ENCODE measurements at places on chromosomes 2 and 18.

- DNase-seq, result no peak
Observed at GRCh38 chr18:12497296-12497695, 89.6 kb downstream of the PRELID3A start.

GRCh38 chr2:220033546-220033945 lies 406.1 kb downstream of the SLC4A3 start:
- DNase-seq, result no peak

DNA sequence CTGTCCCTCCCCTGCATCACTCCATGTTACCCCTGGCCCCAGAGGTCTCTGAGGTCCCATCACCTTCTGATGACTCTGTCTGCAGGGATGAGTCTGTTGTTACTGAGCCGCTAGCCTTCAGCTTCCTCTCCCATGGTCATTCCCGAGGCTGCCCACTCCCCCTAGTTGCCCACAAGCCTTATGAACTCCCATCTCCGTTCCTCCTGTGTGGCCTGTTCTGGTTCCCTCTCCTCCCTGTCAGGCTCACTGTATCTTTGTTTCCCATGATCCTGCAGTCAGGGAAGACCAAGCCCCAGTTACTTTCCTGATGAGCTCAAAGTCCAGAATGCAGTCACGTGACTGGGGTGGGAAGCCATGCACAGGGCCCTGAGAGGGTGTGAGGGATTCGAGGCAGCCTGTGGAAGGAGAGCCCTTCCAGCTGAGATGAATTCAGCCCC lies 39.5 kb downstream of the INPP4A start:
- DNase-seq, result no peak

DNA sequence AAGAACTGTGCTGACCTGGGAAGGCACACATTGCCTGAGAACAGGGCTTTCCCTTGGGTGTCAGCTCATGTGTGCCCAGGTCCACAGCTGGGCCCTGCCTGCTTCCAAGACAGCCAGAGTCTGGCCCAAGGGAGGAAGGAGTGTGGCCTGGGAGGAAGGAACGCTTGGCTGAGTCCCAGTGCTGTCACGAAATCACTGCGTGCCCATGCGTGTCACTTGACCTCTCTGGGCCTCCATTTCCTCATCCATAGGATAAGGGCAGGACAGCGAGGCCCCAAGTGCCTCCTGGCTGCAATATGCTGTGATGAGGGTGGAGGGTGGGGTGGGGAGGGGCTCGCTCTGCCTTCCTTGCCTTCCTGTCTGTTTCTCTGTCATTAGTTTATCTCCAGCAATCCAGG lies 642 bp upstream of the KCNK3 start:
- no peak for DNase-seq

GRCh38 chr18:9870431-9871008 lies 15.3 kb upstream of the TXNDC2 start:
- DNase-seq, result no peak

GRCh38 chr2:95014126-95014708 lies 11.3 kb upstream of the MAL start:
- no peak for DNase-seq

- no peak for DNase-seq
Observed at GRCh38 chr2:175516555-175516954, 335.0 kb upstream of the ATP5MC3 start.

GRCh38 chr2:37773371-37774130 lies 102.1 kb upstream of the CDC42EP3 start:
- no peak for DNase-seq

GRCh38 chr2:223100061-223100511 lies 48.1 kb downstream of the KCNE4 start:
- DNase-seq, result no peak

DNA sequence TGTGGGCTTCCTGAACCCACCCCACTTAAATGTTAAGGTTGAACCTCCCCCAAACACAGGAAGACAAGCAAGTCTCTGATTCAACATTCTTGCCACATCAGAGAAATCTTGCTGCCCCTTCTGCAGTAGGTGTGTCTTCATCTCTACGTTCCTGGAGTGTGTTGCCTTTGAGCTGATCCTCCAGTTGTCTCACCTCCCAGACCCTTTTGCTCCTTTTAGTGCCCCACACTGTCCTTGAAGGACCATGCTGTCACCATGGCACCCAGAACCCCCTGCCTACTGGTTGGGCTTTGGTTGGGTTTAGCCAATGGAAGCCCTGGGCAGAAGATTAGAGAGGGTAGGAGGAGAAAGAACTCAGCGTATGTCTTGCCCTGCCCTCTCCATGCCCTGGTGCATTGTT lies 10.7 kb downstream of the CAB39 start:
- DNase-seq, result no peak

GRCh38 chr2:216858312-216858711 lies 1.6 kb downstream of the TNP1 start:
- DNase-seq, result no peak

- no peak for DNase-seq
Observed at GRCh38 chr18:59079264-59079663, 60.4 kb upstream of the SEC11C start.

DNA sequence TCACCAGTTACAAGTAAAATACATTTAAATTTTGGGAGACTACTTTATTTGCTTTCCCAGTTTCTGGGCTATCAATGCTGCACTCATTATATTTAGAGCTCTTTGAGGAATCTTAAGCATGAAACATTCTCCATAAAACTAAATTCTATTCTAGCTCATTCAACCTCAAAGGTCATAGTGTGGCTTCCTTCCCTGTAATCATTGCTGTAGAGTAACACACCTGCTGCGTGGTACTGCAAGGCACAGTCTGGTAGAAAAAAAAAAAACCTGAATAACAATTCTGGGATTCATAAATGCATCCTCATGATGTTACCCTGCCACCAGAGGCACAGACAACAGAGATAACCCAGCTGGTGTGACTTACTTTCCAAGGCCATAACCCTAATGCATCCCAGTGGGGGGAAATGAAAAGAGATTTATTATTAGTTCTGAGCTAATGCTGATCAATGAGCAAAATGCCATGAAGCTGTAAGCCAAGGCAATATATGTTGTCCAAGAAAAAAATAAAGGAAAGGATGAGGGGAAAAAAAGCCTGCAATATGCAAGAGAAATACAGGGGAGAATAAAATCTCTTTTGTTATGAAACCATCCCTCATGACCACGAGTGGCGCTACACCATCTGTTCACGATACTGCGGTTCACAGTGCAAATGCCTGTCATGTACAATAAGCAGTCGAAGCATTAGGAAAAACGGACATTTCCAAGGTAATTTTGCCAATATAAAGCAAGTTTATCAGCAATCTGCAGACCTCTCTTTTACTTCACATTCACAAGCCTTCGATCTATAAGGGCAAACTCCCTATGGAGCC lies 1481.6 kb upstream of the PIK3C3 start:
- DNase-seq, result no peak

DNA sequence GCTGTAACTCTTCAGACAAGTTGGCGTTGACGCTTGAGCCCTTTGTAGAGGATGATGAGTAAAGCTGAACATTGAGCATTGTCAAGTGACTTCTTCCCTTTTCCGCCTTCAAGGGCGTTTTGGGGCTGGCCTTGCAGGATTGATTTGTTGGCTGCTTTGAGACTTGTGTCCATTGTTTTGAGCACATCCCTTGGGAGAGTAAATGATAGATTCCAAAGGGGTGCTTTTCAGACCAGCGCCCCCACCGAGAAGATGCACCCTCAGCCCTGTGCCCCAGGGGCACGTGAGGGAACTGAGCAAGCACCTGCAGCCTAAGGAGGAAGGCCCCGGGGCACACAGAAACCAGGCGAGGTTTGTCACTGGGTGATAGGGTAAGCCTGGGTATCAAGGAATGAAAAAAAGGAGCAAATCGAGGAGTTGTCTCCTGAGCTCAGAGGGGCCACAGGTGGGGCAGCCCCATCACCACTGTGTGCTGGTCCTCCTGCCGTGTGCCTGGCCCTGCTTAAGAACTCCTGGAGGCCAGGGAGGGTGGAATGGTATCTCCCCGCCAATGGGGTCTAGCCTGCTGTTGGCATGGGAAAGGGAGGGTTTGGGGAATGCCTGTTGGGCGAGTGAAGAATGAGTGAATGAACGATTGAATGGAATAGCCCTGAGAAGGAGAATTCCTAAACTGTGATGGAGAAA lies 64.0 kb downstream of the RAB31 start:
- DNase-seq, result no peak

DNA sequence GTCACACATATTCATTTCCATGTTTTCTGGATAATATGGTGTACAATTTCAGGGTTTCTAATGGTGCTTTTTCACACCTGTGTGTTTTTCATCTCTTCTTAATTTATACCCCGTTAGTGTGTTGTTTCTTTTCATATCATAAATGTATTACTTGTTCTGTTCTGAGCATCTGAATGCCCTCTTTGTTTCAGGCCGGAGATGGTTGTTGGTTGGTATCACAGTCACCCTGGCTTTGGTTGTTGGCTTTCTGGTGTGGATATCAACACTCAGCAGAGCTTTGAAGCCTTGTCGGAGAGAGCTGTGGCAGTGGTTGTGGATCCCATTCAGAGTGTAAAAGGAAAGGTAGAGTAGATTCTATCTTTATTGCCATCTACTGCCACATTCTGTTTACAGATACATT lies 45.1 kb upstream of the TBR1 start:
- no peak for DNase-seq

DNA sequence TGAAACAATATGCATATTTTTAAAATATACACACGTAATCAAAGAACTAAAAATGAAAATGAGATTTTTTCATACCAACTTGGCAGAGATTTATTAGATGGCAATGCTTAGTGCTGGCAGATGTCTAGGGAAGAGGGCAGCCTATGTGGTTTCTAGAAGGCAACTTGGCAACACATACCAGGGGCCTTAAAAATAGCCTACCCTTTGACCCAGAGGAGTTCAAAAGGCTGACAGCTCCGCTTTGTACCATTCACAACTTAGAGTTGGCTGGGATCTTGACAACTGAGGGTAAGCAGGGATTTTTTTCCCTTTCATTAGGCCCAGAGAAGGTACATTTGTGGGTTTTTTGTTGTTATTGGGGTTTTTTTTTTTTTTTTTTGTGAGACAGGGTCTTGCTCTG lies 26.4 kb upstream of the GPR55 start:
- no peak for DNase-seq

DNA sequence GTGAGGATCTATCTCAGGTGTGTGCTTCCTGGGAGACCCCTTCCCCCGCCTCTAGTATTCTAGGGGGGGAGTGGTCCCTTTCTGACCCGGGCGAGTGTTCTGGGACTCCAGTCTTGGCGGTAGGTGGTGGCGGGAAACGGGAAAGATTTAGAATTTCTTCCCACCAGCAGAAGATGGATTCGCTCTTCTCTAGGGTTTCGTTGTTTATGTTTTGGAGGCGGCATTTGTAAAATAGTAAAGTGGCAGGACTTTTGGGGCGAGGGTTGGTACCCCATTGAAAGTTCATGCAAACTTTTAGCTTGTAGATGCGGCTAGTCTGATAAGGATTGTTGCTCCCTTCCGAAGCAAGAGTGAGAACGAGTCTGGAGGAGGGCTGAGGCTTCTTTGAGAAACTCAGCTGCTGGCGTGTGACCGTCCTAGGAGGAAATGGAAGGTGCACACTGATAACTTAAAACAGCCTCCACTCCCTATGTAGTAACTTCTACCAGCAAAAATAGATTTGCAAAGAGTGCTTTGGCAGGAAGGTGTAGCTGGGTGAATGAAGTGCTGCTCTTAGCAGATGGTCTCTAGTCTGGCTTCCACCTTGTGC lies 412 bp downstream of the GPD2 start:
- peak; percentile 8 for DNase-seq

DNA sequence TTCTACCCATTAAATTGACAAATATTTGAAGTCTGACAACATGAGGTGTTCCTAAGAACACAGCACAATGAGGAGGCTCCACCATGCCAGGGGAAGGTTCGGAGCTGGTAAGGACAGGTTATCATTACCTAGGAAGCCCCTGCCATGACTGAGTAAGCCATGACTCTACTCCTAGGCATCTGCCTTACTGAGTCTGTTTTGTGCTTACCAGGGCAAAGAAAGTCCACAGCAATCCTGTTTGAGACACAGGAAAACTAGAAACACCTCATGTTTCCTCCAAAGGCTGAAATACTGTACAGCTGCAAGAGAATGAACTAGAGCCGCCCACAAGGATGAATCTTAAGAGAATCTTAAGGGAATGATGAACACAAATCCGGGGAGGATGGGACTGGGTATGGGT lies 11.6 kb downstream of the TGFBRAP1 start:
- no peak for DNase-seq
